ENCODE measurements at places on chromosomes 3 and 15.

DNA sequence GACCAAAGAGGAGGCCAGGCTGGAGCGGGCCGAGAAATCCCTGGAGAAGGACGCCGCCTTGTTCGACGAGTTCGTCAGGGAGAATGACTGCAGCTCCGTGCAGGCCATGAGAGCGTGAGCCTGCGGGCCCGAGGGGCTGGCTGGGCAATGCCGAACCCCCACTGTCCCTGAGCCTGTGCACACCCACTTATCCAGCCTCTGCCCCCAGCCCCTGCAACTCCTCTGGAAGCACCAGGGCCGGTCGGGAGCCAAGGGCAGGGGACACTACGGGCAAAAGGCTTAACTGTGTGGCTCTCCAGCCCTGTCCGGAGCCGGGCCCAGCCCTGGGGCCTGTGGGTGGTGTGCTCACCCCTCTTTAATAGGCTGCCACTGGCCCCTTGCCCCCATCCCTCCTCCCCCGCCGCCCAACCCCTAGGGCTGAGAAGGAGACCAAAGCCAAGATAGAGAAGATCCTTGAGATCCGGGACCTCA, 24.0 kb downstream of the CFAP100 start:
- DNase-seq: no peak

DNA sequence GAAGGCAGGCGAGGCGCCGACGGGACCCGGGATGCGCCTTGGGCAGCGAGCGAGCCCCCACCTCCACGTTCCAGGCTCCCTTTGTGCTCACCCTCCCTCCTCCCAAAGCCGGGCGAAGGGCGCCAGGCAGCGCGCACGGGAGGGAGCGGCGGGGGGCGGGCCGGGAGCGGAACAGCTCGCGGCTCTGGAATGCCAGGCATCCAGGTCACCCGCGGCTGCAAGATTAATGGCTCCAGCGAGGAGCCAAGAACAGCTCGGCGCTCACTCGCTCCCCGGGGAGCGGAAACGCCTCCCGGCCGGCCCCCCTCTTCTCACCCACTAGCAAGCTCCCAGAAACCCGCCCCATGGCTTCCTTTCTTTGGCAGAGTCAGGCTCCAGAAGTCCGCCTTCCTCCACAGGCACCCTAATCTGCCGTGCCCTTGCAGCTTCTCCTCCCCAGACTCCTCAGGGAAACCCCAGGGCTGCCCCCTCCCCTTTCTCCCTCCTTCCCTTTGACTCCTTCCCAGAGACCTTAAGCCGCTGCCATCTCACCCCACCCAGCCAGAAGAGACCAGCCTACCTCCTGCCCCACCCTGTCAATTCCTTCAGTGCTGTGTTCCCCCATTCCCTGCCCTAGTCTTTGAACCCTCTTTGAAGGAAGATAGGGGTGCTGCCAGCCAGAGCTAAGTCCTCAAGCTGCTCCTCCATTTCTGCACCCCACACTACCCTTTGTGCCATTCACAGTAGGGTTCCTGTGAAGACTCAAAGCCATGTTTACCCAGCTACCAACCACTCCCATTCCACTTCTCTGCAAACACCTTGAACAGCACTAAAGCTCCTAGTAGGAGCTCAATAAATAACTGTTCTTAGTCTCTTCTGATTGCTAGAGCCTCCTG, 9.9 kb downstream of the AMOTL2 start:
- DNase-seq: peak; percentile 99

GRCh38 chr15:78695854-78696253, 54.8 kb upstream of the CHRNB4 start:
- no peak for DNase-seq

GRCh38 chr15:69462030-69462492, 9.4 kb downstream of the RPLP1 start:
- DNase-seq: no peak

- no peak for DNase-seq
Observed at GRCh38 chr3:194632226-194632808, 902 bp downstream of the TMEM44 start.

GRCh38 chr3:128176276-128176833, 23.1 kb downstream of the EEFSEC start:
- no peak for DNase-seq

DNA sequence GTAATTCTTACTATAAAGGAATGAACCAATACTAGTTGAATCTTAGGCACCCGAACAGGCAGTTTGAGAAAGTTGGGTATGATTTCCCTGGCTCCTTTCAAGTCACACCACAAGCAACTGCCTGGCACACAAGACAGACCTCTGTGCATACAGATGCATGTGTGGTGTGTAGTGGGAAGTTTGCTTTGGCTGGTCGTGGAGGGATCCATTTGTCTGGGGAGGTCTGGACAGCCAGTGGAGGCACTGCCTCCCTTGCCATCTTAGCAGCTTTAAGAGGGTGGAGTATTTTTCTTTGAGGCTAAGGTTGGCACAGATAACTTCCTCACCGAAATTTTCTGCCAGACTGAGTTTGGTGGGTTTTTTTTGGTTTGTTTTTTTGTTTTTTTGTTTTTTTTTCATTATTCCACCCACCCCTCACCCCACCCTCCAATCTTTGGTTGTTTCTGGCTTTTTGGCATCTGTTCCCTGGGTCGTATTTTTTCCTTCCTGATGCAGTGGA, 97.1 kb downstream of the TMEM212 start:
- no peak for DNase-seq

- peak; percentile 17 for DNase-seq
Observed at GRCh38 chr3:147915057-147915456, 505.9 kb downstream of the ZIC1 start.

- no peak for DNase-seq
Observed at GRCh38 chr15:47796830-47797229, 79.5 kb downstream of the SEMA6D start.

- peak; percentile 59 for DNase-seq
Observed at GRCh38 chr3:170809975-170810357, 60.0 kb downstream of the RPL22L1 start.

DNA sequence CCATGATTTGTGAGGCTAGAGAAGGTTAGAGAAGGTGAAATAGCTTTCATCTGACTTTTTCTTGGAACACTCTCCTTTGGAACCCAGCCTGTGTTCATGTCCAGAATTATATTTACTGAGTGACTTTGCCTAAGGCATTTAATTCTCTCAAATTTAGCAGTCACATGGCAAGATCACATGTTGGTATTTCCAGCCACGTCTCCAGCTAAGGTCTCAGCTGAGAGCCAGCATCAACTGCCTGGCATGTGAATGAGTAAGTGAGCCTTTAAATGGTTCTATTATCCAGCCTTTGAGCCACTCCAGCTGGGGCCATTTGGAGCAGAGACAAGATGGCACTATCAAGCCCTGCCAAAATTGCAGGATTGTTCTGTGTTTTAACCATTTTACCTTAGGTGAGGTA, 130.2 kb upstream of the SGO1 start:
- DNase-seq: no peak

DNA sequence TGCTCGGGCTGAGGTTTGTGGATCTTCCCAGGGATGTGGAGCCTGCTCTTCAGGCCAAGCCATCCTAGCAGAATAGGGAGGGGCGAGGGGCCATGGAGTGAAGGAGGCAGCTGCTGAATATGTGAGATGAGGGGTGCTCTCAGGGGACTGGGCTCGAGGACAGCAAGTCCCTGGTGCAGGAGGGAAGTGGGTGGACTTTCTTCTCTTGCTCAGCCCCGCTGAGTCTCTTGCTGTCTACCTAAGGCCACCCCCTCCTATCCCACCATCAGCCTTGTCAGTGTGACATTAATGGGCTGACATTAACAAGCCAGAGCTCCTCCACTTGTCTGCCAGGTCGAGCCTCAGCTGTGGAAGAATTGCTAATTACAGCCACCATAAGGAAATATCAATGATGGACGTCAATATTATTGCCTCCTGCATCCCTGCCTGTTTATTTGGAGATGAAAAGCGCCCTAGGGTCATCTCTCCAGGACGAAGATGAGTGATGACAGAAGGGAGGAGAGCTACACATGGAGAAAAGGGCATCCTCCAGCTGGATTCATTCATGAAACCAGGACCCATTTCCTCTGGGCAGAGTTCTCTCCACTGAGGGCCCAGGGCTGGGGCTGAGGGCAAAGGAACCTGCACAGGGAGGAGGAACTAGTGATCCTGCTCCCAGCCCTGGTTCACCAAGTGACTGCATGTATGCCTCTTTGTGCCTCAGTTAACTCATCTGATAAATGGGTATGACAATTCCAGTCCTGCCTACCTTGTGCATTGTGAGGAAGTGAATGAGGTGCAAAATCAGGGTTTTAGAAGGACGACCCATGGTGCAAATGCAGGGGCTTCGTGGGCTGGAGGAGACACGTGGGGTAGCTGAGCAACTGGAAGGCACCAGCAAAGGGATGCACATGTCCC, 34.9 kb upstream of the LINGO1 start:
- no peak for DNase-seq

GRCh38 chr3:168497741-168498140, 402.0 kb upstream of the GOLIM4 start:
- DNase-seq: no peak

DNA sequence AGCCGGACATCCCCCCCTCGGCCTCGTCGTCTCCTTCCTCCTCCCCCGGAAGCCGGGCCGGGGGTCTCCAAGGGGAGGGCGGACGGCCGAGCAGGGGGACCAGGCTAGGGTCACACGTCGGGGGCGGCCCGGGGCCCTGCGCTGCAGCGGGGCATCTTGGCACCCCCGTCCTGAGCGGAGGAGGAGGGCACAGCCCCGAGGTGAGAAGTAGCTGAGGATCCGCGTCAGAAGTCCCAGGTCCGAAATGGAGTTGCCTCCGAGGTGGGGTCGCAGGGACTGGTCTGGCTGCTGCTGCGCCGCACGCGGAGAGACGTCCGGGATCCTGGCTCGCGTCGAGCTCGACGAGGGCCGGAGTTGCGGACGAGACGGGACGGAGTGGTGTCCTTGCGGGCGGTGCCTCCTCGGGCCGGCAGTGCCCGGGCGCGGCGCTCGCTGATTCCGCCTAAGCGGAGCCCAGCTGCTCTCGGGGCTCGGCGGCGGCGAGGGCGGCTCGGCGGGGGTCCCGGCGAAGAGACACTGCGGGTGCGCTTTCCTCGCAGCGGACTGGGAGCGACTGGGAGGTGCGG, at the start of gene ADCY5:
ADCY5 (minus strand) TSS at position 555 of the 566 bp plus-strand sequence; CDS start at position 10, 545 bp downstream.
- DNase-seq: no peak
